Naive thymus-derived CD8-positive, alpha-beta T cell (primary cell): ENCODE measurements at places on chromosomes 5 and 9.
A peak's percentile ranks its signal among the peaks of the same experiment; 100 is the strongest.

DNA sequence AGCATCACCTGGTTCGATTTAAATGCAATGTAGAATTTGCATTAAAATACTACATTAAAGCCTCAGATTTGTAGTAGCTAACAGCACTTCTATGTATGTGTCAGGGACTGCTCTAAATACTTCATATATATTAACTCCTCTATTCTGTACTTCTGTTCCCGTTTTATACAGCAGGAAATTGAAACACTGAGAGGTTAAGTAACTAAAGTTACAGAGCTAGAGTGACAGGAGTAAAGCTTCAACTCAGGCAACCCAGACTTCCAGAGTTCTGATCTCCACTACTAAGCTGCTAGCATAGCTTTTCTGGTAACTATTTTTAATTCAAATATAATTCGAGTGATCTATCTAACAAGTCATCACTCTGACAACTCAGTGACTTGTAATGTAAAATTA lies 619 bp upstream of the APC start:
- peaks cover 17% of the 10 kb centered on the region for H3K4me1 ChIP-seq
- DNase-seq: no peak
- H3K27me3 ChIP-seq: no peaks in the 10 kb centered on the region
- no peak overlapping the region for H3K27ac ChIP-seq

- no peak for DNase-seq
- H3K4me1 ChIP-seq: no peaks in the 10 kb centered on the region
- H3K4me3 ChIP-seq: no peak overlapping the region
- H3K27me3 ChIP-seq: peaks cover 18% of the 10 kb centered on the region
- H3K27ac ChIP-seq: no peak overlapping the region
Measured at GRCh38 chr5:35012796-35013195, 35.0 kb downstream of the AGXT2 start.

- DNase-seq: no peak
- H3K27me3 ChIP-seq: no peaks in the 10 kb centered on the region
- no peak overlapping the region for H3K27ac ChIP-seq
- H3K4me3 ChIP-seq: no peak overlapping the region
- H3K4me1 ChIP-seq: peaks cover 15% of the 10 kb centered on the region
Measured at GRCh38 chr9:91258451-91258850, 103.3 kb downstream of the AUH start.

GRCh38 chr9:120689860-120690259 lies 24.4 kb downstream of the MEGF9 start:
- no peak for DNase-seq
- H3K36me3 ChIP-seq: peaks cover 13% of the 10 kb centered on the region
- no peak overlapping the region for H3K27ac ChIP-seq
- H3K4me3 ChIP-seq: no peak overlapping the region

- H3K36me3 ChIP-seq: no peaks in the 10 kb centered on the region
- no peak for DNase-seq
- peaks cover 2% of the 10 kb centered on the region for H3K27me3 ChIP-seq
- no peak overlapping the region for H3K27ac ChIP-seq
- H3K4me1 ChIP-seq: no peaks in the 10 kb centered on the region
- no peak overlapping the region for H3K4me3 ChIP-seq
Measured at GRCh38 chr9:35395706-35396101, 94.2 kb upstream of the RUSC2 start.

GRCh38 chr5:10853154-10853553 lies 92.1 kb upstream of the DAP start:
- DNase-seq: no peak
- peaks cover 2% of the 10 kb centered on the region for H3K36me3 ChIP-seq
- no peak overlapping the region for H3K4me3 ChIP-seq
- H3K27me3 ChIP-seq: peaks cover 10% of the 10 kb centered on the region
- no peak overlapping the region for H3K27ac ChIP-seq
- H3K4me1 ChIP-seq: peaks cover 3% of the 10 kb centered on the region

DNA sequence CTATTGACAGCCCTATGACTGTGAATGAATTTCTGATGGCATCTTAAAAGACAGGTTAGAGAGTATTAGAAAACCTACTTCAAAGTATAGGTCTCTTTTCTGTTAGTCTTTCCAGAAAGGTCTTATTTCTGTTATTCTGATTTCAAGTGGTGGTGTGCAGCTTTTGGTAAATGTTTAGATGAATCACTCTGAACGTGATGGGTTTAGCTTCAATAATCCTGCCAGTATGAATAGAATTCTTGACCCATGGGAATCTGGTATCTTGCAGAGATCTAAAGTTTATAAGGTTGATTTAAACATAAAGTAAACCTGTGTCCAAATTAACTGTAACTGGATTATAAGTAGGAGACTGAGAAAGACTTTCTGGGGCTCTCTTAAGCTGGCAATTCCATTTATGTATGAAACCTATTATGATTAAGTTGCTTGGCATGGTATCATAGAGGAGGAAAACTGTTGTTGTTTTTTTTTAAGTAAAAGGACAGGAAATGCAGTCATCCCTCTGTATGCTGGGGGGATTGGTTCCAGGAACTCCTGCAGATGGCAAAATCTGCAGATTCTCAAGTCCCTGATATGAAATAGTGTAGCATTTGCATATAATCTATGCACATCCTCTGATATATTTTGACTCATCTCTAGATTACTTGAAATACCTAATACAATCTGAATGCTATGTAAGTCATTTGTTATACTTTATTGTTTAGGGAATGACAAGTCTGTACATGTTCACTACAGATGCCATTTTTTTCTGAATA lies 77.0 kb upstream of the ADAMTS19 start:
- DNase-seq: no peak
- no peak overlapping the region for H3K4me3 ChIP-seq
- no peaks in the 10 kb centered on the region for H3K4me1 ChIP-seq
- H3K36me3 ChIP-seq: no peaks in the 10 kb centered on the region

DNA sequence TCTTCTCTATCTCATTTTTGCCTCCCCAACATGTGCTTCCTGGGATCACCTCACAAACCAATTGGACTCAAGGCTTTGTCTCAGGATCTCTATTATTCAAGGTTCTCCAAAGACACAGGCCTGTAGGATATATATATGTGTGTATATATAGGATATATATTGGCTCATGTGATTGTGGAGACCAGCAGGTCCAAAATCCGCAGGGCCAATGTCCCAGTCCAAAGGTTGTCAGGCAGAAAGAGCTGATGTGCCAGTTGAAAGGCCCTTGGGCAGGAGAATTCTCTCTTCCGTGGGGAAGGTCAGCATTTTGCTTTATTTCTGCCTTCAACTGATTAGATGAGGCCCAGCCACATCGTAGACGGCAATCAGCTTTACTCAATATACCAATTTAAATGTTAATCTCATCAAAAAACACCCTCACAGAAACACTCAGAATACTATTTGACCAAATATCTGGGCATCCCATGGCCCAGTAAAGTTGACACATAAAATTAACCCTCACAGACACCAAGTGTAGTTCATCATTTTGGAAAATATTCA lies 1.3 kb upstream of the FBLL1 start:
- no peak overlapping the region for H3K27ac ChIP-seq
- H3K36me3 ChIP-seq: no peaks in the 10 kb centered on the region
- peaks cover 39% of the 10 kb centered on the region for H3K27me3 ChIP-seq

DNA sequence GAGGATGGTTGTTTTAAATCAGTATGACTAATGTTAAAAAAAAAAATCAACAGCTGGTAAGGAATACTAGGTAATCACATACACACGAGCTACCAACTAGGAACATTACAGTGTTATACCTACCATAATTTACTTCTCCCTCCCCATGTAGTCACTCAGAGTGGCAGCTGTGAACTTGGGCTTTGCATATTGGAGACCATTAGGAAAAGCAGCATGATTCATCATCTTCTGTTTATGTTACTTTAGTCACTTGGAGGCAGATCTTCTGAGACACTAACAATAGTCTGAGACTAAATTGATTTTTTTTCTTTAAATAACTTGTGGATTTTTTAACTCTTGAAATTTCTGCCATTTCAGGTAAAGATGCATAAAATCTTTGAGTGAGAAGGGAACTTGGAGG lies 141.5 kb upstream of the NR4A3 start:
- H3K36me3 ChIP-seq: no peaks in the 10 kb centered on the region
- H3K4me1 ChIP-seq: no peaks in the 10 kb centered on the region
- H3K27ac ChIP-seq: no peak overlapping the region
- no peaks in the 10 kb centered on the region for H3K27me3 ChIP-seq
- DNase-seq: no peak

DNA sequence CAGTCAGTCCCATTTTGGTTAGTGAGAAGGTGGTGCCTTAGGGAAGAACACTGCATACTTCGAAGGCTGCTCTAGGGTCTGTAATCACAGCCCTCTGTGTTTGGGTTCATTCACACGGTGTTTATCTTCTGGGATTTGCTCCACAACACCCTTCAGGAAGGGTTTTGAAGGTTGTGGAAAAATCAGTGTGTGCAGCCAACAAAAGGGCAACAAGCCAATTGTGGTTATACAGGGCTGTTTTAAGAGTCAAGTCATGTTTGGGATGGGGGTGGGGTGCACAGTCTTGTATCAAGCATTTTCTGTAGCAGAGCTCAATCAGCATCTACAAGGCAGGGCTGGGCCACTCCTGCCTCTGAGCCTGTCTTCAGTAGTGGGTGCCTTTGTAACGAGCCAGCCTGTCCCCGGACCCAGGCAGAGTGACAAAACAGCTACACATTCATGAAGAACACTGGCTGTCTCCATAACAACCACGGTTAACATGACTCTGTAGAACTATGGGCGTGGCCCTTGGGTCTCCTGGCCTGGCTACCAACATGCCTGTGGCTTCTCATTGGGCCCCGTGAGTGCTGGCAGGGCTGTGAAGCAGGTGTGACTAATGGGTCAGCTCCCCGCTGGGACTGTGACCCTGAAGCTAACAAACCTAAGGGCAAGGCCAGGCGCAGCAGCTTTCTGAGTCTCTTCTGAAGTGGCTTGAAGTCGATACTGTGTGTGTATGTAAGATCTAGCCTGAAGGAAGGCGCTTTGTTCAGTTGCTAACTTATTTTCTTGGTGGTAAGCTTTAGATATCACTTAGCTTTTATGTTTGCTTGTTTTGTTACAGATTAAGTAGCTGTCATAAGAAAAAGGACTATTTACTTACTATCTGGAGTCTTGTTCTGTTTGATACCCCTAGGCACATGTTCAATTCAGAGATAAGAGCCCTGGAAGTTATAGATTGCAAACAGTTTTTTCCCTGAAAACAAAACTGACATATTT lies 27.9 kb upstream of the GOLM1 start:
- H3K27me3 ChIP-seq: no peaks in the 10 kb centered on the region
- no peaks in the 10 kb centered on the region for H3K4me1 ChIP-seq
- no peak overlapping the region for H3K27ac ChIP-seq
- H3K4me3 ChIP-seq: no peak overlapping the region

DNA sequence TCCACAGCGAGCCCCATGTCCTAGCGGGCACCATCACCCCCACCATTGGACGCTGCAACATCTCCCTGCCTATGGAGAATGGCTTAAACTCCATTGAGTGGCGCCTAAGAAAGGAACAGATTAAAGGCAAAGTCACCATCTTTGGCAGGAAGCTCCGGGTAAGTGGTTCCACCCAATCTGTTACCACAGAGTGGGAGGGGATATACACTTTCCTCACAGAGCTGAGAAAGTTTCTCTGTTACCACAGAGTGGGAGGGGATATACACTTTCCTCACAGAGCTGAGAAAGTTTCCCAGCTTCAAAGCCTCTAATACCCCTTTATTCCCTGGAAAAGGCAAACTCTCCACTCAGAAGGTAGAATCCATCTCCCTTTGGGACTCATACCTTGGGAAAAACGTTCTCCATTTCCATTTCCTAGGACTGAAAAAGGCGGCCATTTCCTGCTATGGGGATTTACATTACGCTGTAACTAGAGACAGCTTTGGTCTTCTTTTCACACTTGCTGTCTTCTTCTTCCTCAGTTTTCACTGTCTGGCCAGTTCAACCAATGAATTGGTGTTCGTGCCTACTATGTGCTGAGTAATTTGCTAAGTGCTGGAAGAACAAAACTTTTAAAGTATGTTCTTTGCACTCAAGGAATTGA lies 63.4 kb upstream of the WWC1 start:
- peaks cover 22% of the 10 kb centered on the region for H3K27me3 ChIP-seq
- no peak overlapping the region for H3K4me3 ChIP-seq
- H3K27ac ChIP-seq: peak overlapping the region; percentile 75
- H3K36me3 ChIP-seq: no peaks in the 10 kb centered on the region
- DNase-seq: no peak

DNA sequence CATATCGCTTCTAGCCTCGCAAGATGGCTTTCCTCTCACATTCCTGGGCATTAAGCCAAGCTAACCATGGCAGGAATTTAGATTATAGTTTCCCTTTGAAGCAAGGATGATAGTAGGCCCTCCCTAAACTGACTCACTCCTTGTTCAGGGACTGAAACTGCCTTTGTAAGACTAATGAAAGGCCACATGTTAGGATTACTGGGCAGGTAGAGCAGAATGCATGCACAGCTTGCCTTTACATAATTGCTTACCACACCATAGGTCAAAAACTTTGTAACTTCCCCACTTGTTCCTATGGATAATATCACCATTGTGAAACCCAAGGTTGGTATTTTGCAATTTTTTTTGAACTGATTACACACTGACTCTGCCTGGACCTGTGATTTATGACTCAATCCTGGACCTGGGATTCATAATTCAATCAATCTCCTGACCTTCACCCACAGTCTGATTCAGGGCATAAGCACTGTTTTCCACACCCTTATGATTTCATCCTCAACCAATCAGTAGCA lies 41.0 kb upstream of the PRDM9 start:
- no peaks in the 10 kb centered on the region for H3K4me1 ChIP-seq
- no peak for DNase-seq
- H3K4me3 ChIP-seq: no peak overlapping the region

DNA sequence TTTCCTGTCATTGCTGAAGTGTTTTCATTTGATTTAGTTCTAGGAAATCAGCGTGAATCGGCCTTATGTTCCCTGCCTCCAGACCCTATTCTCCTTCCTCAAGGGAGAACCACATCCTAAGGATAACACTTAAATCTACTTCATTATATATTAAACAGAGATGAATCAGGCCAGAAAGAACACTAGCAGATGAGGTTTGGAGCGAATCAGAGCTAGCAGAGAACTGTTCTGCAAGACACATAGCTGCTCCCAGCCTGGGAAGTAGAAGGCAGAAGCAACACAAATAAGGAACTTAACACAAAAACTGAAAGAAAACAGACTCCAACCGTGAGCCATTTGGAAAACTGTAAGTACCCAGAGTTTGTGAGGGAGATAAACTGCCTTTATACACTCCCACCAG lies 718.2 kb downstream of the SEMA5A start:
- H3K36me3 ChIP-seq: no peaks in the 10 kb centered on the region
- H3K27me3 ChIP-seq: no peaks in the 10 kb centered on the region
- no peak for DNase-seq
- no peak overlapping the region for H3K27ac ChIP-seq

- no peaks in the 10 kb centered on the region for H3K36me3 ChIP-seq
- no peaks in the 10 kb centered on the region for H3K4me1 ChIP-seq
- peaks cover 4% of the 10 kb centered on the region for H3K27me3 ChIP-seq
- no peak for DNase-seq
Measured at GRCh38 chr5:58786711-58787303, 203.9 kb downstream of the RAB3C start.

DNA sequence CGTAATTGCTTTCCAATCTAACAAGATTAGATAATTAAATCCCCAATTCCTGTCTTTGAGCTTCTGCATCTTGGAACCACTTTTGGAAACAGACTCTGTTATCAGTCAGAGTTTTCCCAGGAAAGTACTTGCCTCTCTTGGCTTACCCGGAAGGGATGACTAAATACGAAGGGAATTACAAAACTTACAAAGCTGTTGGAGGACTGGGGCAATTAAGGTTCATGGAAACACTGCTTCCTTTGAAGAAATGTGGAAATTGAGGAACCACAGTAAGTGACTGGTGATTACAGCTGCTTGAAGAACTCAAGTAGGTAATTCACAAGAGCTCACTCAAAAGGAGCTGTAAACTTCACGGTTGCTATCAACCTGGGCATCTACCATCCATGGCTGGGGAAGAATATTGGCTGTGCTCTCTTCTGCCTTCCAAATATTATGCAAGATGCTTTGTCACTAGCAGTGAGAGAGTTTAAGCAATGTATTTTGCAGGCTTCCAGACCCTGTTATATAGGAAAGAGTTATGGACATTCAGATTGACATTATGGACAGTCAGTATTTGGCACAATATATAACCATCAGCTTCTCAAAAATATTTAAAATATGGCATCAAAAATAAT lies 104.6 kb upstream of the MAN2A1 start:
- H3K4me3 ChIP-seq: no peak overlapping the region
- peaks cover 5% of the 10 kb centered on the region for H3K4me1 ChIP-seq
